Urothelium cell line (cell line): ENCODE measurements at places on chromosomes 4 and X.

- no peak for DNase-seq
Observed at GRCh38 chr4:15556511-15557092, 86.9 kb downstream of the CC2D2A start.

GRCh38 chr4:98546910-98547594 is 111.4 kb downstream of the TSPAN5 start:
- DNase-seq = no peak

DNA sequence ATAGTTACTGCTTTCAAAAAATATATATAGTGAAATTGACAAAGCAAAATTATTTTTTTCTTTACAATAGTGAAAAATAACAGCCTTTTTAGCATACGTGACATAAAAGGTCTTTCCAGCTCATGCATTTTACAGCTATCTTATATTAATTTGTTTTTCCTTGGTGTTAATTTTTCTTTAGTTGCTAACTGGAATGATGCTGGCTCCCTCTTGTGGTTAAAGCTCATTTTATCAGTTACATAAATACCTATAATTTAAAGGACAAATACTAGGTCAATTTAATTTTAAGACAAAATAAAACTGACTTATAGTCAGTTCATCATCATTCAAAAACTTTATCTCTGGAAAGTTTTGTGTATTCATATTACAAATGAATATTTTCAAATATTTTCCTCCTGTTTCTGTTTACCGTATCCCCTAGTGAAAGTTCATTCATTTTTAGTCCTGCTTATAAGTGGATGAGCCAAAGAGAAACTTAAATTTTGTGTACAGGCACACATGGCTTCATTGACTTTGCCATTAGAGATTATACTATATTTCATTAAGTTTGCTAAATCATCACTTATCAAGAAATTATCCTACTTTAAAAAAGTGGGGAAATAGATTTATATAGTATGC is 9.9 kb upstream of the ANAPC4 start:
- DNase-seq = no peak

GRCh38 chrX:100410901-100411801 is 1.1 kb upstream of the PCDH19 start:
- no peak for DNase-seq

DNA sequence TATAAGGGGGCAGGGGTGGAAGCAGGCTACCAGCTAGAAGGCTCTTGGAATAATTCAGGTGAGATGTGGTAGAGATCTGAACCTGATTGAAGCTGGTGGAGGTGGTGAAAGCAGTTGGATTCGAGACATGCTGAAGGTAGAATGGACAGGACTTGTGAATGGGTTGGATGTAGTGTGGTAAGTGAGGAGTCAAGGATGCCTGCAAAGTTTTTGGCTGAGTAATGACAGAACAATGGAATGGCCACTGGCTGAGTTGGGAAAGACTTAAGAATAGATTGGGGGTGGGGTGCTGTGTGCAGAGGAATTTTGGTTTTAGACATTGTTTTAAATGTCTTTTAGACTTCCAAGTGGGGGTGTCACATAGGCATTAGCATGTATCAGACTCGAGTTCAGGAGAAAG is 33.5 kb downstream of the HPF1 start:
- DNase-seq = no peak

- DNase-seq = no peak
Observed at GRCh38 chrX:12896935-12897334, 9.5 kb upstream of the TLR8 start.

DNA sequence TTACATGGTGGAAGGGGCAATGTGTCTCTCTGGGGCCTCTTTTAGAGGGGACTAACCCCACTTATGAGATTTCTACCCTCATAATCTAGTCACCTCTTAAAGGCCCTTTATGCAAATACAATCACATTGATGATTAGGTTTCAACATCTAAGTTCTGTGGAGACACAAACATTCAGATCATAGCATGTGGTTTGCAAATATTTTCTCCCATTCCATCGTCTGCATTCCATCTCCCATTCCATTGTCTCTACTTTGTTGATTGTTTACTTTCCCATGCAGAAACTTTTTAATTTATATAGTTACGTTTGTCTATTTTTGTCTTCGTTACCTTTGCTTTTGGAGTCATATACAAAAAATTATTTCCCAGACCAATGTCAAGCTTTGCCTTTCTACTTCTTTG is 927.5 kb upstream of the INTU start:
- DNase-seq = no peak

- DNase-seq = peak; percentile 15
Observed at GRCh38 chr4:82247171-82247570, 126.6 kb downstream of the HNRNPD start.

GRCh38 chr4:18321956-18322530 is 300.5 kb upstream of the LCORL start:
- no peak for DNase-seq

GRCh38 chr4:182519528-182519927 is 276.3 kb downstream of the TENM3 start:
- no peak for DNase-seq

- no peak for DNase-seq
Observed at GRCh38 chr4:84632092-84632491, 49.2 kb downstream of the CDS1 start.

GRCh38 chr4:94338681-94339351 is 3.8 kb downstream of the HPGDS start:
- DNase-seq = no peak

DNA sequence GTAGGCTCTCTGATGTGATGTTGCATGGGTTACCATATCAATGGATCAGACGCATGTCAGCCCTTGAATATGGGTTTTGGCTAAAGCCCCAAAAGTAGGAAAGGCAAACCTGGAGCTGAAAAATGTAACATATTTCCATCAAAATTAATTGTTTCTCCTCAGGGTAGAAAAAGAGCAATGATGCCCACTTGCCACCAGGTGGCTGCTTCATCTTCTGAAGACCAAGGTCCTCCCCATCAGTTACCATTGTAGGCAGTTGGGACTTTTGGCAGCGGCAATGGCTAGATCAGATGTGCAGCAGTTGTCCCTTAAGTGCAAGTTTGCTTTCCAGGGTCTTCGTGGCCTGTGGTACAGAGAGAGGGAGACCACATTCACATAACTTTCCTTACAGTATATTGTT is 118.2 kb downstream of the NAF1 start:
- peak; percentile 33 for DNase-seq

DNA sequence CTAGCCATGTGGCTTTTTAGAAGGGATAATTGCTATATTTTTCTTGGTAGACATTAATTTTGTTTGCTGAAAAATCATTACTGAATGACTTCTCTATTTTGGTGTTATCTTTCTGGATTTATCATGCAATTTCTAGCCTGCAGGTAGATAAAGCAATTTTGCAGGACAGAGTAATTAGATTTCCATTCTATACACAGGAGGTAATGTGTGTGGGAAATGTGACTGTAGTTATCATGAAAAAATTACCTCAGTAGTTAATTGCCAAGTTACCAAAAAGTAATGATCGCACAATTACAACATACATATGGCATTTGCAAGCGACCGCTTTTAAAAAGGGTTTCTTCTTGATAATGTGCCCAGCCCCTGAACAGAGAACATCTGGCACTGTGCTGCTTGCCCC is 66.1 kb downstream of the KIT start:
- no peak for DNase-seq

DNA sequence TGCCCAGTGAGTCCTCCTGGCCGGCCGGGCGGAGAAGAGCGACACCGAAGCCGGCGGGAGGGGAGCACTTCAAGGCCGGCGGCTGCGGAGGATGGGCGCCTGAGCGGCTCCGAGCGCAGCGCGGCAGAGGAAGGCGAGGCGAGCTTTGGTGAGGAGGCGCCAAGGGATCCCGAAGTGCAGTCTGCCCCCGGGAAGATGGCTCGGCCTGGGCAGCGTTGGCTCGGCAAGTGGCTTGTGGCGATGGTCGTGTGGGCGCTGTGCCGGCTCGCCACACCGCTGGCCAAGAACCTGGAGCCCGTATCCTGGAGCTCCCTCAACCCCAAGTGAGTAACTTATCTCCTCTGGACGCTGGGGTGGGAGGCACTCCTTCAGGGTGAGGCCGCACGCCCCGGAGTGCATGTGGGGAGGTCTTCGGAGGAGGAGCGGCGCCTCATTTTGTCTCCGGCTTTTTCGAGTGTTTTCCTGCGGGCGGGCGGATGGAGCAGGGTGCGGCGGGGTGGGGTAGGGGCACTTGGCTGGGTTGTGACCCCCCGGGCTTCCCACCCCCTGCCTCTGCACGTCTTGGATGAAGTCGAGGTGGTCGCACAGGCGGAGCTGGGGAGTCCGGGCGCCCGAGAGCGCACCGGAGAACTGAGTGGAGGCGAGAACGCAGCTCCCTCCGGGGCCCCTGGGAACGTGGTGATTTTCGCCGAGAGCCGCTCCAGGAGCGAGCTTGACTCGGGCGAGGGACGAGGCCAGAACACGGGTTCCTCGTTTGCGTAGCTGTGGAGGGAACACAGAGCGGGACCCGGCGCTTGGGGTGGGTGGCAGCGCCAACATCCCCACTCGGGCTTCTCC is 979 bp downstream of the EFNB1 start:
- DNase-seq = no peak

- DNase-seq = no peak
Observed at GRCh38 chr4:16092682-16093319, 9.0 kb upstream of the PROM1 start.

DNA sequence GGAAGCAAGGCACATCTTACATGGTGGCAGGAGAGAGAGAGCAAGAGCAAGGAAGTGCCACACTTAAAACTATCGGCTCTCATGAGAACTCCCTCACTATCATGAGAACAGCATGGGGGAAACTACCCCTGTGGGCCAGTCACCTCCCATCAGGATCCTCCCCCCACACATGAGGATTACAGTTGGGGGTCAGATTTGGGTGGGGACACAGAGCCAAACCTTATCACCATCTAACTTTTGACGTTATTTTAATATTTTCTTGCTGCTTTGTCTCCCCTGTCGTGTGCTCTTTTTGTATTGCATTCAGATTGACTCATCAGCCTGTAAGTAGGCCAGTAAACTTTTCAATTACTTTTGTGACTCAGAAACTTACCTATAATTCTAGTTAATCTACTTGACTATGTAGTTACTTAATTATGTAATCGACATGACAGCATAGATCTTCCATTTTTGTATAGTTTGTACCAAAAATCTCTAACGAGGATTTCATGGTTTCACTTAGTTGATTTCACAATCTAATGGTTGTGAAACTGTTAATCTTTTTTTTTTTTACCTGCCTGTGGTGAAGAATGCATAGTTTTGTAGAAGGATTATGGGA is 18.3 kb downstream of the STIM2 start:
- no peak for DNase-seq

- no peak for DNase-seq
Observed at GRCh38 chr4:117370944-117371668, 285.7 kb upstream of the TRAM1L1 start.

- peak; percentile 79 for DNase-seq
Observed at GRCh38 chr4:7398104-7398423, 36.7 kb downstream of the PSAPL1 start.

GRCh38 chrX:70231666-70232065 is 2.8 kb upstream of the AWAT1 start:
- DNase-seq = no peak

DNA sequence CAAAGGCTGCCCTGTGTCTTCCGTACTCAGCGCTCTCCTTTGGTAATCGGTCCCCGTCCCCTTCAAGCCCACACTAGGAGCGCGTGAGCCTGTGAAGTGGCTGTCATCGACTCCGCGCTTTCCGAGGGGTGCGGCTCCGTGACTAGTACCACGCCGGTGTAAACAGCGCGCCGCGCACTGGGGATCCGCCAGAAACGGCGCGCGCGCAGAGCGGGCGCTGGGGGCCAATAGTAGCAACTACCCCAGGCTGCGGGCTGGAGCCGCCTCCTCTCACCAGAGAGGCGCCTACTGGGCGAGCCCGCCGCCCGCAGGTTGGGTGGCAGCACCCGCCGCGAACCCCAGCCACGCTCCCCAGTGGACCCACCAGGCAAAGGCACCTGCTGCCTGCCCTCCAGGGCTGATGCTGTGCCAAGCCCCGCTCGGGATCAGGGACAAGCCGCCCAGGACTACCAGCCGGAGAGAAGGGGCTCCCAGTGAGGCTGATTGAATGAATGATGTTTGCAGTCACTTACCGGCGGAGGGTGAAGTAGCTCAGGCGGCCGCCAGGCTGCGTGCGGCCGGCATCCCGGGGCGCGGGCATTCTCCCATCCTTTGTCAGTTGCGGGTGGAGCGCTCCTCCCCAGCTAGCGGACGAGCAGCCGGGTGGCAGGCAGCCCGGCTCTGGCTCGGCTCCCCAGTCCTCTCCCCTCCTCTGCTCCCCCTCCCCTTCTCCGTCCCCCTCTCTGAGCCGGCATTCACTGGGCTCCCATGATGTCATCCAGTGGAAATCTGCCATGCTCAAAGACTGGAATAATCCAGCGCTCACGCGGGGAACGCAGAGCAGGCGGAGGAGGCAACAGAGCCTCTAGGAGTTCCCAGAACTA is 370.3 kb upstream of the SMIM31 start:
- peak; percentile 44 for DNase-seq

- no peak for DNase-seq
Observed at GRCh38 chr4:168981460-168981859, 28.6 kb downstream of the CBR4 start.

DNA sequence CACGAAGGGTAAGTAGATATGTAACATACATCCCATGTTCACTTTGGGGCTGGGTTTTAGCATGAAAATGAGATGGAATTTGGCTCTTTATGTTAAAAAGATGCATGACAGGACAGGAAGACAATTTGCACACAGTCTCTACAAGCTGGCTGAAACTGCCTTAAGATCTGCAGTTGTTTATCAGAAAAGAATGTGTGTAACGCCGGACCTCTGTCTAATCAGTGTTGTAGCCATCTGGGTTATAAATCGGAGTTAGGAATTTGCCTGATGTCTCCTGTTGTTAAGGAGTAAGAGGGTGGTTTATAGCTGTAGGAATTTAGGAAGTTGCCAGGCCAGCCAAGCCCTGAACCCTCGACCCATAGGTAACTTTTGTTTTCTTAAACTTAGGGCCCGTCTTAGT is 562.9 kb upstream of the FAT1 start:
- no peak for DNase-seq

GRCh38 chrX:12174358-12174757 is 36.1 kb downstream of the FRMPD4 start:
- DNase-seq = no peak

DNA sequence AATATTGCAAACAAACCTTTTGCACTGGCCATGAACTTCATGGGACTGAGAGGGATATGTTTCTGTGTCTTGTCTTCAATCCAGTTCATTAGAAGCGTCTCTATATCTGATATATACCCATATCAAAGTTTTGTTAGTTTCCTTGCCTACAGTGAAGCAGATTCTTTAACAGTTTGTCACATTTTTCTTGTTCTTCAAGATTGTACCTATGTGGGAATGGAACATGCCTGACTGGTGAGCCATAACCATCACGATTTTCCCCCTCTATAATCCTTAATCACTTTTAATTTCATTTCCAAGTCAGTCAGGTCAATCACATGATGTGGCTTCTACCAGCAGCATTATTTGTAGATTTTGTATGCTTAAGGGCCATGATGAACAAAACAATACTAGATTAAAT is 197.1 kb upstream of the PDE5A start:
- no peak for DNase-seq

DNA sequence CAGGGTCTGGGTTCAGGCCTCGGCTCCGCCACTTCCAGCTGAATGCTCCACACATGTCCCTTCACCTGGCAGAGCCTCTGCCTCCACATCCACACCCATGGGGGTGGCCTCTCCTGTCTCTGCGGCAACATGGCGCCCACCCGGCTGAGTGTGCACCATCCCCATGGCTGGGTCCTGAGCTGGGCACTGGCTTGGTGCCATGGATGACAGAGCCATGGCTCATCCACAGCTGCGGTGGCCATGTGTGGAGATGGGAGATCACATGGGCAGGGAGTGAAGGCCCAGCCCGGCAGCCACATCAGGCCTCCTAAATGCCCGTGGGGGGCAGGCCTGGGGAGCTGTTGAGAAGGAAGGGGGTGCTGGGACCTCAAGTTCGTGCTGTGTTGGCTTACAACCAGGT is 213.7 kb downstream of the AFAP1 start:
- peak; percentile 49 for DNase-seq

- no peak for DNase-seq
Observed at GRCh38 chrX:33126469-33126868, 84.9 kb downstream of the DMD start.
